Skin of body (tissue), 3 donors: ENCODE measurements at places on chromosomes 3 and 15. TPM values are rescaled to one million over a fixed set of nuclear protein-coding genes. Genes with fewer than 3 reads are reported as not detected.

GRCh38 chr3:51141573-51141972 lies 243.5 kb upstream of the MANF start:
- no peak for DNase-seq

DNA sequence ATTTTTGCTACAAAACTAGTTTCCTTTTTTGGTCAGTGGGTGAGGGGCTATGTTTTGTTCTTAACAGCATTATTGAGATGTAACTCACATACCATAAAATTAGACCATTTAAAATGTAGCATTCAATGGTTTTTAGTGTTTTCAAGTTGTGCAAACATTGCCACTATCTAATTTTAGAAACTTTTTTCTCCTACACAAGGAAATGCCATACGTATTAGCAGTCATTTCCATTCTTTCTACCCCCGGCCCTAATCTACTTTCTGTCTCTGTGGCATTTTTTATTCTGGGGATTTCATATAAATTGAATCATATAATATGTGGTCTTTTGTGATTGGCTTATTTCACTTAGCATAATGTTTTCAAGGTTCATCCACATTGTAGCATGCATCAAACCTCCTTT lies 55.0 kb upstream of the TIPARP start:
- no peak for DNase-seq

DNA sequence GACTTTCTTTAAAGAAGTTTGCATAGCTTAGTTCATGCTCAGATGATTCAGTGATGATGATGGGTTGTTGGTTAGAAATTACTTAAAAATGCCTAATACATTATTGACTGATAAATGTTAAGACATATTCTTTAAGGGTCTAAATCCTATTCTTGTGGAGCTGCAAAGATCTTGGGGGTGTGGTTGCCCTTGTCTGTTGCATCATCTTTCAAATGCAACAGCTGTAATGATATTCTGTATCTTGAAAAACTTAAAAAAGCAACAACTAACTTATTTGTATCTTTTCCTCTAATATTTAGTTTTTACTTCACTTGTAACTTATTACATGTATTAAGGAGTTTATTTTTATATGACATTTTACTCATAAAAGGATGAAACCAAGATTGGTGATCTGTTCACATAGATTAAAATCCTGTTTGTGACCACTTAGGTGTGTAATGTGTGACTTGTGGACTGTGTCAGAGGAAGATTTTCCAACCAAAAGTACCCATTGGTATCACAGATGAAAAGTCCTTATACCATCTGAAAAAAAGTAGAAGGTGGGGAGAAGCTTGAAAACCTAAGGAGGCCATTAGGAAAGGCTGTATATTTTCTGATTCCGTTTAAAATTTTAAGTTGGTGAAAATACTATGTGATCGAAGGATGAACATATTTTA lies 142.8 kb downstream of the IGF1R start:
- DNase-seq, result no peak

DNA sequence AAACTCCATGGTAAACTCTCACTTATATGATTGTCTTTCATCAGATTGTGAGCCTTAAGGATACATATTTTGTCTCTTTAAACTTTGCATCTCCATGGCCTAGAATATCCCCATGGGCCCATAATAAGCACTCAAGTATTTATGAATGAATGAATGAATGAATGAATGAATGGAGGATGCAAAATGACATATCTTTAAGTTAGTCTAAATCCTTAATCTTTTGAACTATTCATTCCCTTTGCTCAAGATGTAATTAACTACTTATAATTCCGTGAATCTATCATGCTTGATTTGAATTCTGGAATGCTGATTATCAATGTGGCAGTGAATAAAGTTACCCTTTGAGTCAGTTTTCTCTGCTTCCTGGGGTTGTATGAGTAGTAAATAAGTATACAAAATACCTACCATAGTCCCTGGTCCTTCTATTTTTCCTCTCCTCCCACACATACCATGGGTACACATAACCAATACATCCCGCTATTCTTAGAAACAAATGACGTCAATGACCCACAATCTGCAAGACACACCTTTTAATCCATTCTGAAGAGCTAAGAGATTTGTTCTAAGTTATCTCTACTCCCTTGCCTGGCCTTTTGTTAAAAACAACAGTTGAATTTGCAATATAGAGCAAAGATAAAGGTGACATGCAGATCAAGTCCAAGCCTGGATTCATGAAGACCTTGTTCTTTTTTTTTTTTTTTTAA lies 94.5 kb downstream of the FBN1 start:
- no peak for DNase-seq

DNA sequence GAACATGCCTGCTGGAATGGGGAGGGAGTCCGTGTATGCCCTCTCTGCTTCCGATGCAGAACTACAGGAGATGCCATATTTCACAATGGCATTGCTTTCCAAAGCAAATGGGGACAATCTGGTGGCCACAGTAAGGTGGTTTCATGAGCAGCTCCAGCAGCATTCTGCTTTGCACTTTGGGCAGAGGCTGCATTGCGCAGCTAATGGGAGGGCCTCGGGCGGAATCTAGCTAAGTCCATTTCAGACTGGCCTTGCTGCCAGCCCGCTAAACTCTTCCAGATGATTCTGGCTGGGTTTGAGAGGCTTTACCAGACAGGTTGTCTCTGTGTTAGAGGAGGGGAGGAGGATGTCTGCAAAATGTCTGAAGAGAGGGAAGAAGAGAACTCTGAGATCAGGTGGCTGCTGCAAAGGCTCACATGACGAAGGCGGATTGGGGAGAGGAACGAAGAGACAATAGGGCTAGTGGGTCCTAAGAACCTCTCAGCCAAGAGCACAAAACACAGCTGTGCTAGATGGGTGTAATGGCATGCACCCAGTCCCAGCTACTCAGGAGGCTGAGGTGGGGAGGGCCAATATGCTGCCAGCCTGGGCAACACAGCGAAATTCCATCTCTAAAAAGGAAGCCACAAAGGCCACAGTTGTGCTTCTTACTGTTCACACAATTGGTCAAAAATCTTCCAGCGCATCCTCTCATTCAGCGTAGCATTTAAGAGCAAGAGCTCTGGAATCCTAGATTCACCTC lies 63.7 kb downstream of the BDH1 start:
- no peak for DNase-seq

The ZNF501 gene
- 5.1 TPM for total RNA-seq

The CCR1 gene
- total RNA-seq, result 3.2 TPM

The TPM1 gene
- 519 TPM for total RNA-seq

The PLAAT1 gene
- total RNA-seq, result 2.4 TPM

GRCh38 chr3:169337500-169338078 lies 325.9 kb downstream of the MECOM start:
- DNase-seq, result no peak

The GPR27 gene
- 5.2 TPM for total RNA-seq

DNA sequence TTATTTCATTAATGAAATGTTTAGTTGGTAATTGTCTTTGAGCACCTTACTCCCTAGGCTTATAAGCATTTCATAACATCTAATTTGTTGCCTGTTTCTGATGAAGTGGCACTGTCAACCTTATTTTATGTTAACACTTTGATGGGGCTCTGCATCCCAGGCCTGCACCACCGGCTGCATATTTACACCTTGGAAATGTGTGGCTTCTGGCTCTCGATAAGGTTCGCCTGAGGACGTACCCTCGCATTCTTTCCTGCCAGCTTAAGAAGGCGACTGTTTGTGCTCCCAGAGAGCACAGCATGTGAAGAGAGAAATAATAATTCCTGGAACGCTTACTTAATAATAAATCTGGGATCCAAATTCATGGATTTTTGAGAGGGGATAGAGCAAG lies 763.3 kb upstream of the CFAP20DC start:
- no peak for DNase-seq

The RPP14 gene
- total RNA-seq, result 13.2 TPM

The ACKR4 gene
- total RNA-seq, result 41.2 TPM

DNA sequence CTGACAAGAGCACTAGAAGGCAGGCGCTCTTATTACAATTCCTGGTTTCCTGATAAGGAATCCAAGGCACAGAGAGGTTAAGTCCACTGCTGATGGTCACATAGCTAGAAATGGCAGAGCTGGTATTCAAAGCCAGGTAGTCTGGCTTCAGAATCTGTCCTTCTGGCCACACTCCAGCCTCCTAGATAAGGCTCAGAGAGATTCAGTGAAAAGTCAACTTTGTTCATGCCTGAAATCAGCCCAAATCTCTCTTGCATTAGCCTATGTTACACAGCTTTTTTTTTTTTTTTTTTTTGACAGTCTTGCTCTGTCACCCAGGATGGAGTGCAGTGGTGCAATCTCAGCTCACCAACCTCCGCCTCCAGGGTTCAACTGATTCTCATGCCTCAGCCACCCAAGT lies 21.1 kb upstream of the CMTM8 start:
- no peak for DNase-seq

The SPESP1 gene
- total RNA-seq, result 0.99 TPM

DNA sequence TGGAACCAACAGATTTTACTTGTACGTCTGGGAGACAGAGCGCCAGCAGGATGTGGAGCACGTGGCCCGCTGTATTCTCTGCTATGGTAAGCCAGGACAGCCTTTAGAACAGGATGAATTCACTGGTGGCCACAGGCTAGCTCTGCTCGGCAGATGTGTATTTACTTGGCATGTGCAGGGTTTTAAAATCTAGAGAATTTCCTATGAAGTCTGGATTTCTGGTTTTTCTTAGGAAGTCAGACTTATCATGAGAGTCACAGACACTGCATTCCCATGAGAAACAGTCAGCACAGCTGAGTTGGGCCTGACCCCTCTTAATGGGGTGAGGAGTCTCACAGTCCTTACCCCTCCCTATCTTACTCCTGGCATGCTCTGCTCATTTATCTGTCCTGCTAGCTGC lies 84.6 kb upstream of the COL6A5 start:
- DNase-seq, result peak; percentile 75

DNA sequence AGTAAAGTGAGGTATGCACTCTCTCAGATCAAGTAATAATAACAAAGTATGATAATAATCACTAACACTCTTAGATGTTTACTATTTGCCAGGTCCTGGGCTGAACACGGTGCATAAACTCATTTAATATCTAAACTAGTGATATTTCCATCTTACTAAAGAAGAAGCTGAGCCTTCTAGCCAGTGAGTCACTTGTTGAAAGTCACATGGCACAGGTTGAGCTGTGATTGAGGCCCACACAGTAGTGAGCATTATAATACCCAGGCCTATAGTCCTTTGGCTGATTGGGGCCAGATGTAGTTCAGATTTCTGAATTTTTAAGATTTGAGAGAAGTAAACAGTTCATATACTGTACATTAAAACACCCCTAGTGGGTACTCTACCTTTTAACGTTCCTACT lies 93.2 kb upstream of the CCDC80 start:
- no peak for DNase-seq

The KBTBD13 gene
- 0.30 TPM for total RNA-seq

DNA sequence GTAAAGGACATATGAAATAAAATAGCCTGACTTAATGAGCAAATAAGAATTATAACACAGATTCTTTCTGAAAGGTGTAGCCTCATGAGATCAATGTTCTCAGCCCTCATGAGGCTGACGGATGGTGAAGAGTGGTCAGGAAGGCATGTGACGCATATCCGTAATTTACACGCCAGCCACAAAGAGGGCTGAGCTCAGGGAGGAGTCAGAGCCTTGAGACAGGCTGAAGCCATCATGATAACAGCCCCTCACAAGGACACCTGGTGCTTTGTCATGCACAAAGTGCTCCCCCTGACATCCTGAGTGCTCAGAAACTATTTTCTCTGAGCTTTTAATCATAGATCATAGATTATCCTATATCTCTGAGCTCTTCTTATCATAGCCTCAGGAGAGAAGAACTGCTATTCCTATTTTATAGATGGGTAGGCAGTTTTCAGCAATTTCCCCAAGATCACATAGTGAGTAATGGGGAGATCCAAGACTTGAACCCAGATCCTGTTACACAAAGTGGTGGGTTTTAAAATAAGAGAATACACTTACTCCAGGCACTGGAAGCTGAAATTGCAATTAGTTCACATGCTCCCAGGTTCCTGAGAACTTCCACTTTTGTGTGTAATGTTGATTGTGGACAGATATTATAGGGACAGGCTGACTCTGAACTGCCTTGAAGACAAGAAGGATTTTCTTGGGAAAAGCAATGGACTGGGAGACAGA lies 267.1 kb downstream of the RPLP1 start:
- no peak for DNase-seq

The NOX5 gene
- total RNA-seq, result 0.39 TPM

- DNase-seq, result no peak
These were observed 219.7 kb upstream of the NAALADL2 start for GRCh38 chr3:174639406-174639805.

DNA sequence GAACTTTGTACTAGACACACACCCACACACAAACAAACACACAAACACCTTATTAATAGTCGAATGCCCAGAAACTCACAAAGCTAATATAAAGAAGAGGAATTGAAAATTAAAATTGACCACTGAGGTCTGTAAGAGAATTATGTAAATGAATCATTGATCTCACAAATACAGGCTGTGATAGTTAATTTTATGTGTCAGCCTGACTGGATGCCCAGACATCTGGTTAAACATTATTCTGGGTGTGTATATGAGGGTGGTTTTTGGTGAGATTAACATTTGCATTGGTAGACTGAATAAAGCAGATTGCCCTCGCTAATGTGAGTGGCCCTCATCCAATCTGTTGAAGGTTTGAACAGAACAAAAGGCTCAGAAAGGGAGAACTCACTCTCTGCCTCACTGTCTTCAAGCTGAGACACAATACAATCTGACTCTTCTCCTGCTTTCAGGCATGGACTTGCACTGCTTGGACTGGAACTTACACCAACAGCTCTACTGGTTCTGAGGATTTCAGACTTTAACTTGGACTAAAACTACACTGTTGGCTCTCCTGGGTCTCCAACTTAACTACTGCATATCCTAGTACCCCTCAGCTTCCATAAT lies 199.4 kb upstream of the TTC14 start:
- no peak for DNase-seq

The FHIT gene
- total RNA-seq, result 8.9 TPM

DNA sequence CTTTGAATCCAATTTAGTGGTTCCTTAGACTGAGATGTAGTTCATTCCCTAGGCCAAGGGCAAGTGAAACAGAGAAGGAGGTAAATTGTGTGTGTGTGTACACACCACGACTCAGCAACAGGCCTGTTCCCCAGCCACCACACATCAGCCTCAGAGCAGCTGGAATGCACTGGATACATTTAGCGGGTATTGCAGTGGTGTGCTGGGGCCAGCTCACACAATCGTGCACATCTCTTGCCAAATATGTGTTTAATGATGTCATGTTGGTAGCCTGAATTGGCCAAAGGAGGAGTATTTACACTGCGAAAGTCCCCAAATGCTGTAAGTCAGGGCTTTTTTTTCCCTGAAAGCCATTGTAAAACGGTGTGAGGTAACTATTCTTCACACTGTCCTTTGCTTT lies 82.3 kb downstream of the RBPMS2 start:
- peak; percentile 47 for DNase-seq

DNA sequence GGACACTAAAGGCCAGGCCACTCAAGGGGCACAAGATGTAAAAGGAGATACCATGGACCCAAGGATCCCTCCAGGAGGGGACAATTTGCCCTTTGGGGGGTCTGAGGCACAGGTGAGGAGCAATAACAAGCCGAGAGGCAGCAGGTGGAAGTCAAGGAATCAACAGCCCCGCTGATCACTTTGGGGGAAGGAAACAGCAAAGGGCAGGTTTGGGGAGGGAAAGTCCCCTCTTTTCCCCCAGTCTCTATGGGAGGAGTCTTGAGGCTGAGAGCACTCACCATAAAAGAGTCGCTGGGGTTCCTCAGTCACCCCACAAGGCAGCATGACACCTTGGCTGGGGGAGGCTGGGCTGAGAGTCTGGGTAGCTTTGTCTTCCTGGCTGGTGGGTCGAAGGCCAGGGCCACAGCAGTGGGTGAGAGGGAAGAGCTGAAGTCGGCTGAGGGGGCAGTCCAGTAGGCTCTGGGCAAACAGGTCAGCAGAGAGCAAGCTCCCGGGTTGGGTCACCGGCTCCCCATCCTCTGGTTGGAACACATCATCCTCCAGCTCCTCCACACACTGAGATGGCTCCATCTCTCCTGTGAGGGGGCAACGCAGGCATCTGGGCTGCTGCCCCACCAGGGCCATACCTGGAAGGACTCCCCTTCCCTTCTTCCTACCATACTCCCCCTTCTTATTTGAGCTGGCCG lies 3.0 kb downstream of the BMF start:
- DNase-seq, result no peak
